ENCODE measurements at places on chromosomes 6 and 20.

DNA sequence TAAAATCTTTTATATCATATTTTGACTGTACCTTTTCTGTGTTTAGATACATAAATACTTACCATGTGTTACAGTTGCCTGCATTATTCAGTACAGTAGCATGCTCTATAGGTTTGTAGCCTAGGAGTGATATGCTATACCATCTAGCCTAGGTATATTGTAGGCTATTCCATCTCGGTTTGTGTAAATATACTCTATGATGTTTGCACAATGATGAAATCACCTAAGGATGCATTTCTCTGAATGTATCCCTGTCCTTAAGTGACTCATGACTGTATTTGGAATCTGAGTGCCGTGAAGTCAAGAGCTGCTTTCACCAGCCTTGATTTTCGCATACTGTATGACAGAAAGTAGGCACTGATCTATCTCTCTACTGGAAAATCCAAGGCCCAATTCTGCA, 129.9 kb downstream of the UTRN start:
- no peak for DNase-seq

- no peak for DNase-seq
These were observed 112.4 kb upstream of the SNX9 start for GRCh38 chr6:157710604-157711003.

GRCh38 chr20:42985628-42986027, 204.1 kb downstream of the PTPRT start:
- DNase-seq, result no peak

DNA sequence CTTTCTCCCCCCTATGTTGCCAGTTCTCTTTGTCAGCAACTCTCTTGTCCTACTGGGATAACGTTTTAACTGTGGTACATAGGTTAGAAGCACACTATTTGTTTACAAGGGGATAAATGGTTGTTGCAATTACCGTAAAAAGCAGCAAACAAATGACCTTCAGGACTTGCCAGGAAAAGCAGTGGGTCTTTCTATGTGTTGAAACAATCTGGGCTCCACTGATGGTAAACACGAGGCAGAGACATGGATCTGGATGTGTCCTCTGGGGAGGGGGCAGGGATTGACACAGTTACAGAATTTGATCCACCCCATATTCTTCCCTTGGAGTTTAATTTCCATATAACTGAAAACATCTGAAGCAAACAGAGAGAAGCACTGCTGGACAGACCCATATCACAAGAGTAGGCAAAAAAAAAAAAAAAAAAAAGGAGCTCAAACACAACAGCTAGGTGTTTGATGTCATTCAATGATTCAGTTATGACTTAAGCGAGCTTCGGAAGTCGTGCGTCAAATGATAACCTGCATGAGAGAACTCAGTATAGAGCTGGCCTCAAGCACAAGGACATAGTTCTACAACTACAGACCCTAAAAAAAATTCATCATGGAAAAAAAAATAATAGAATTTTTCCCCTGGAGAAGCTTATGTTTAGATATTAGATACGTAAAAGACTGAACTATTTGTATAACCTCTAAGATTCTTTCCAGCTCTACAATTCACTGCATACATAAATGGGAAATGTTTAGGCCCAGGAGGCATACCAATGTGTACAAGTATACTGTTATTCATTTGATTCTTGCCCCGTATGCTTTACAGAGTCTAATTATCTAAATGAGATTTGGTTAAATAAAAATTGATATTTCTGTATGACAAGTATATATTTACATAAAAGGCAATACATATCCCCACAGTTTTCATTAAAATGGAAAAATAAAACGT, 127.7 kb downstream of the ALDH8A1 start:
- DNase-seq, result no peak

DNA sequence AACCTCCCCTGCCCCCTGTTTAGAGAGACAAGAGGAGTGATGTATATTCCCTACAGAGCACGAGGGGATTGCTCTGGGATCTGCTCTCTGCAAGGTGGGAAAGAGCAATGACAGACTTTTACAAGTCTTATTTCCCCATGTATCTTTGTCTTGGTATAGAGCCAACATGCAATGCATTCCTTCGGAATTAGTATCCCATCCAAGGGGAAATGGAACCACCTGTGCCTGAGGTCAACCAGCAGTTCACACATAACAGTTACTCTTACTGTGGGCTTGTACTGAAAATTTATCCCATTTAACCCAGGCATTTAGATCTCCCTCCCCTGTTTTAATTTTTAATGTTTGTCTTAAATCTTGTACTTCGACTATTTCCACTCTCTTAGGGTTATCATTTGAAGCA, 250.4 kb downstream of the C6orf118 start:
- no peak for DNase-seq
